Right cardiac atrium (tissue), 5 donors: ENCODE measurements at places on chromosomes 1 and 21. TPM values are rescaled to one million over a fixed set of nuclear protein-coding genes. Genes with fewer than 3 reads are reported as not detected.

VHLL gene
- not detected for polyA plus RNA-seq

EXTL1 gene
- polyA plus RNA-seq = 2.2 TPM

U2AF1 gene
- 42.8 TPM for polyA plus RNA-seq

KCNA3 gene
- polyA plus RNA-seq = 0.20 TPM

MEX3A gene
- polyA plus RNA-seq = 0.25 TPM

SYPL2 gene
- 7.9 TPM for polyA plus RNA-seq

DIO1 gene
- polyA plus RNA-seq = not detected

CD53 gene
- polyA plus RNA-seq = 7.1 TPM

HJV gene
- polyA plus RNA-seq = 116 TPM

DLGAP3 gene
- 0.05 TPM for polyA plus RNA-seq

NEK2 gene
- not detected for polyA plus RNA-seq

ABCA4 gene
- 0.09 TPM for polyA plus RNA-seq

FAM72B gene
- 0.16 TPM for polyA plus RNA-seq

CTTNBP2NL gene
- 5.1 TPM for polyA plus RNA-seq

KRTAP13-2 gene
- polyA plus RNA-seq = not detected

CFAP107 gene
- polyA plus RNA-seq = not detected

VWA1 gene
- 17.3 TPM for polyA plus RNA-seq

VANGL1 gene
- polyA plus RNA-seq = 2.2 TPM

SVBP gene
- 28.9 TPM for polyA plus RNA-seq

B3GALT2 gene
- polyA plus RNA-seq = 25.5 TPM

TRIM62 gene
- 1.8 TPM for polyA plus RNA-seq

CHI3L2 gene
- polyA plus RNA-seq = 6.2 TPM
